ENCODE measurements at places on chromosomes 1 and 21. TPM values are rescaled to one million over a fixed set of nuclear protein-coding genes. Genes with fewer than 3 reads are reported as not detected.
A peak's percentile ranks its signal among the peaks of the same experiment; 100 is the strongest.

DNA sequence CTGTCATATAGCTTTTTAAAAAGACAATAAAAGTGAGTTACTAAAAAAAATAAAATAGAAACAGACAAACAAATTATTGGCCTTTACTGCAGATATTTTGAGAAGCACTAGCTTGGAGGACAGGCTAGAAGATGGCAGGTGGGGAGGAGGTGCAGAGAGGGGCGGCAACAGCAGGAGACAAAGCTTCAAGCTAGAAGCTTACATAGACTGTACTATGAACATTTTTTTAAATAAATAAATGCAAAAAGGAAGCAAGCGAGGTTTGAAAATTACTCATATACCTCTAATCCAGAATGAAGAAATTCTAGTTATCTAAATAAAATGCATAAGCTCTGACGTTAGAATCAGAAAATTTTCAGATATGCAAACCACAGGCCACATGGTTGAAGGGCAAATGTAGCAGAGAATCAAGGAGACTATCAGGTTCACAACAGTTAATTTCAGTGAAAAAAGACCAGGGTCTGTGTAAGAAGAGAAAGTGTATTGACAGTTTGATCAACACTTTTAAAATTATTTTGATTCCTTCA, 54.9 kb downstream of the NRIP1 start:
- no peak overlapping the region for H3K27ac ChIP-seq
- no peak for DNase-seq
- no peak overlapping the region for H3K4me3 ChIP-seq
- H3K4me1 ChIP-seq = peaks cover 5% of the 10 kb centered on the region
- no peaks in the 10 kb centered on the region for H3K27me3 ChIP-seq

GRCh38 chr1:58515794-58516401, 30.6 kb downstream of the OMA1 start:
- peak; percentile 20 for DNase-seq
- H3K36me3 ChIP-seq = no peaks in the 10 kb centered on the region
- H3K4me1 ChIP-seq = no peaks in the 10 kb centered on the region
- H3K4me3 ChIP-seq = no peak overlapping the region

DNA sequence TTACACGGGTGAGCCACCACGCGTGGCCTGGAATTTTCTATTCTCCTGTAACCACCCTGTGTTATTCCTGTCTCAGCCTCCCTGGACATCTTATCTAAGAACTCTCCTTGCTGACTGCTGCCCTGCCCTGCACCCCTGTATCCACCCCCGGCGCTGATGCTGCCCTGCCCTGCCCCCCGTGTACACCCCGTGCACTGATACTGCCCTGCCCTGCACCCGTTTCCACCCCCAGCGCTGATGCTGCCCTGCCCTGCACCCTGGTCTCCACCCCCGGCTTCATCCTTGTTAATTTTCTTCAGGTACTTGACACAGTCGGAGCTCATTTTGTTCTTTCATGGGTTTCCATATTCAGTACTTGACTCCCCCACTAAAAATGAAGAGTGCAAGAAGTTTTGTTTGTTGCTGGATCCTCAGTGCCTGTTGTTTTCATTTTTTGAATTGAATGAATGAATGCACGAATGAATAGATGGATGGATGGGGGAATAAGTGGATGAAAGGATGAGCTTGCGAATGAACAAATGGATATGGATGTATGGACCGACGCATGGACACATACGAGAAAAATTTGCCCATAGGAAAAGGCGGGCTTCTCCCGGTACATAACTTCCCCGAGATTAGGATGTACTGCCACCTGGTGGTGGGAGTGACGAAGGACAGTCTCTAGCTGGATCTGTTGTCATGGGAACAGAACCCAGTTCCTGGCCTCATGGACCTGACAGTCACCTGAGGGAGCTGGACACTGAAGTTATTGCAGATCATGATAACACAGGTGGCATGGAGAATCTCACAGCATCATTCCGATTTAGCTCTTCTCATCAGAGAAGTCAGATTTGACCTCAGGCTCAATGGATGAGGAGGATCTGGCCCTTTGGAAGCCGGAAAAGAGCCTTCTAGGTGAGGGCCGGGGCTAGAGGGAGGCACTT, 14.9 kb downstream of the AADACL4 start:
- H3K36me3 ChIP-seq = no peaks in the 10 kb centered on the region
- no peak overlapping the region for H3K27ac ChIP-seq
- DNase-seq = peak; percentile 71
- H3K4me1 ChIP-seq = peaks cover 5% of the 10 kb centered on the region
- no peaks in the 10 kb centered on the region for H3K27me3 ChIP-seq
- H3K4me3 ChIP-seq = no peak overlapping the region

GRCh38 chr1:28885472-28885877, 28.9 kb upstream of the EPB41 start:
- no peak overlapping the region for H3K27ac ChIP-seq
- no peak overlapping the region for H3K4me3 ChIP-seq
- H3K4me1 ChIP-seq = peaks cover 12% of the 10 kb centered on the region

GRCh38 chr21:36193200-36193599, 36.6 kb downstream of the DOP1B start:
- H3K27ac ChIP-seq = peak overlapping the region; percentile 51
- no peaks in the 10 kb centered on the region for H3K27me3 ChIP-seq
- H3K36me3 ChIP-seq = no peaks in the 10 kb centered on the region
- H3K4me3 ChIP-seq = no peak overlapping the region

DNA sequence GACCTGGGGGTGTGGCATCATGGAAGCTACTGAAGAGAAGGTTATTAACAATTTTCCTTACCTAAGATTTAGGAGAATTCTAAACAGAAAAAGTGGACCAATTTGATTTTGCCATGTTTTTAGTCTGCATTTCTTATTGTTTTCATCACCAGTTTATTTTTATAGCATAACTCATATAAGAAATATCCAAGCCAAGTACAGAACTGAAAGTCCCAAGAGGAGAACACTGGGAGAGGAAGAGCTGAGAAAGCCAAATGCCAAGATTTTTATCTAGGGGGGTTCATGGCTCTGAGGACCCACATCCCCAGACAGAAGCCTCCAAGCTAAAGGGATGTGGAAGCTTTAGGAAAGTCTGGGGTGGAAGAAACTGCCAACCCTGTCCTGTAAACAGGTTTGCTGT, 109.4 kb upstream of the DUSP10 start:
- no peaks in the 10 kb centered on the region for H3K36me3 ChIP-seq
- no peak overlapping the region for H3K27ac ChIP-seq
- DNase-seq = no peak
- H3K4me3 ChIP-seq = no peak overlapping the region
- H3K27me3 ChIP-seq = no peaks in the 10 kb centered on the region

- H3K27me3 ChIP-seq = no peaks in the 10 kb centered on the region
- no peak overlapping the region for H3K4me3 ChIP-seq
- H3K36me3 ChIP-seq = no peaks in the 10 kb centered on the region
- H3K4me1 ChIP-seq = no peaks in the 10 kb centered on the region
- no peak overlapping the region for H3K27ac ChIP-seq
Measured at GRCh38 chr21:30072496-30072895, 94.1 kb downstream of the CLDN17 start.

DNA sequence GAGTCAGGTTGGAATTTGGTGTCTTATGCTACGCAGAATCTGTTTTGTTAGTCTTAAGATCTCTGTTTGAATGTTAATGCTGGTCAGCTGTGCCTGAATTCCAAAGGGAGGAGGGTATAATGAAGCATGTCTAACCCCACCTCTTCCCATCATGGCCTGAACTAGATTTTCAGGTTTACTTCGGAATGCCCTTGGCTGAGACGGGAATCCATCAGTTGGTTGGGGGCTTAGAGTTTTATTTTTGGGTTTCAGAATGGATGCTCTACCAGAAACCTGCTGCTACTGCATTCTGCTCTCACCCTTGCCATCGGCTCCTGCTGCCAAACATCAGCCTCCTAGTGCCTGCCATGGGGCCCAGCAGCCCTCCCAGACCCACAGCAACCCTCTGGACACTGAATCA, 24.1 kb upstream of the ETV3 start:
- no peaks in the 10 kb centered on the region for H3K4me1 ChIP-seq
- no peaks in the 10 kb centered on the region for H3K36me3 ChIP-seq
- peaks cover 15% of the 10 kb centered on the region for H3K27me3 ChIP-seq
- no peak for DNase-seq
- H3K4me3 ChIP-seq = no peak overlapping the region
- no peak overlapping the region for H3K27ac ChIP-seq

Gene FYB2
- 0.49 TPM for total RNA-seq

Gene REG4
- not detected for total RNA-seq

Gene UBASH3A
- 0.33 TPM for total RNA-seq

Gene SH2D1B
- total RNA-seq = not detected

Gene TMEM200B
- 2.1 TPM for total RNA-seq

Gene PRKAA2
- total RNA-seq = 11.1 TPM
